Nucleus accumbens (tissue), 56 donors: ENCODE measurements at places on chromosomes 2 and 18.

DNA sequence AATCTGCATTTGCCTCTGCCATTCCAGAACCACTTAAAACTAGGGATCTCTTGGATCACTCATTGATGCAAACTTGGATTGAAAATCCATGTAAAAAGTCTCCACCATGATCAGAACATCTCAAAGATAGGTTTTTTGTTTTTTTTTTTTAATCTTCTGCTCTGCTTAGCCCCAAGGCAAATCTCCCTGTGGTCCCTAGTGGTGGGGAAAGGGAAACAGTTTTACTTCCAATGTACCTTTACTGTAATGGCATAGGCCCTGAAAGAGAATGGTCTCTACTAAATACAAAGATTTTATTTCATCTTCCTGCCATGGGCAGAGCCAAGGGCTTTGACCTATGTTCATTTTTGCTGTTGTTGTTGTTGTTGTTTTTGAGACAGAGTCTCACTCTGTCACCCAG lies 78.4 kb downstream of the KANSL1L start:
- no peak for DNase-seq

DNA sequence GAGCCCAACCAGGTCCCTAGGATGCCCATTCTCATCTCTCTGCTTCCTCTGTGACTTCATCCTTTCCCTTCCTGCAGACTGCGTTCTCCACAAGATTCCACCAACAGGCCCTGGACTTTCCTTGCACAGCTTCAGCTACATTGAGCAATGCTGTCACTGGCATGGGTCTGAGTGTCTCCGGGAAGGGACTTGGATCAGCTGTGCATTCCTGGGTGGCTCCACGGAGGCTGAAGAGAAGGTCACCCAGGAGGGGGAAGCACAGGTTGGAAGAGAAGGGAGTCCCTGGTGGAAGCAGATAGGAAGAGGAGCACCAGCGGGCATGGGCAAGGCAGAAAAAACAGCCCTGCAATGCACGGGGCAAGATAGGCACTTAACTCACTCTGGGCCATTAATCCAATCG lies 140.5 kb downstream of the UXS1 start:
- no peak for DNase-seq

DNA sequence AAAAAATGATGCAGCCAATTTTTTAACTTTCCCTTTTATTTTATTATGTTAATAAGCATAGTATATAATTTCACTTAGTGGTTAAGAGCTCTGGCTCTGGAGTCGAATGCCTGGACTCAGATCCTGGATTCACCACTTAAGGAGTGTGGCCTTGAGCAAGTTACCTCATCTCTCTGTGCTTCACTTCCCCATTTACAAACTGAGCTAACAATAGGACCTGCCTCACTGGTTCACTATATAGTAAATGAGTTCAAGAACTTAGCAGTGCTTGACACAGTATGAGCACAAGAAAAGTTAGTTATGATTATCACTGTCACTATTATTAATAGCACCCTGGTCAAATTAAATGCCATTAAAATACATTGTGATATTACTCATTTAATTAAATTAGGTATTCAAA lies 30.6 kb downstream of the SCN3A start:
- no peak for DNase-seq

DNA sequence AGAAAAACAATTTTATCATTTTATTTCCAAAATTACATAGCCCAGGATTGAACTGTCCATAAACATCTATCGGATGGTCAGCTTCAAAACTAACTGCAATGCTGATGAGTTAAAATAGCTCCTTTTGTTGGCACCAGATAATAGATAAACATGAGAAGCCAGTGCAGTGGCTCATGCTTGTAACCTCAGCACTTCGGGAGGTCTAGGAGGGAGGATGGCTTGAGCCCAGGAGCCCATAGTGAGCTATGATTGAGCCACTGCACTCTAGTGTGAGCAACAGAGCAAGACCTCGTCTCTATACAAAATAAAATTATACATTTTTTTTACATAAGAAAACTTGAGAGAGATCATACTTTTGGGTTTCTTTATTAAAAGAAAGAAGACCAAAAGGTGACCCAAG lies 34.6 kb upstream of the IMPA2 start:
- no peak for DNase-seq

DNA sequence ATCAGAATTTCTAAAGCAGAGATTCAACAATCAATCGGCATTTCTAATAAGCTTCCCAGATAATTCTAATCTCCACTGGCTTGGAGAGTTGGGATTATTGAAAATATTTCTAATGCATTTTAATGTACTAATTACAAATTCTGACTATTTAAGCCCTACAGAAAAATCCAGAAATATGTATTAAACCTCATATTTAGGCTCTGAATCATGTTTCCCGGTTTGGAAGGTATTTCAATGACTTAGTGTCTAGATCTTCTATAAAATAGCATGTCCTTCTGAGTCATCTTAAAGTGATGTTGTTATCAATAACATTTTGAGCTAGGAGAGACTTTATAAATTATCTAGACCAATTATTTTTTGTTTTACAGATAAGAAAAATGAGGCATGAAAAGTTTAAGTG lies 258.8 kb upstream of the NRXN1 start:
- no peak for DNase-seq

GRCh38 chr18:22847392-22847791 lies 85.7 kb upstream of the RBBP8 start:
- no peak for DNase-seq

GRCh38 chr2:172246649-172247048 lies 143.9 kb upstream of the DLX2 start:
- no peak for DNase-seq

DNA sequence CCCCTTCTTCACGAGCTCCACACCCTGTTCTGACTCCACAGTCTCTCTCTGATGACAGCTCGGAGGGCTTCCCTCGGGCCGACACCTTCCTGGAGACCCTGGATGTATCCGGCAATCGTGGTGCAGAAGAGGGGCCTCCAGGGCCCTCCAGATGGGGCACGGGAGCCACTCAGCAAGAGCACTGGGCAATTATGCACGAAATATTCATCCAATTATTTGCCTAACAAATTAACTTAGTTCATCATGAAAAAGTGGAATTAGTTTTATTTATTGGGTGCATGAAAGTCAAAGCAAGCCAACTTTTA lies 277.3 kb upstream of the HDAC4 start:
- DNase-seq = no peak

- no peak for DNase-seq
Observed at GRCh38 chr2:9394816-9395215, 28.5 kb downstream of the ITGB1BP1 start.

GRCh38 chr2:151658081-151658480 lies 76.2 kb downstream of the NEB start:
- no peak for DNase-seq

- no peak for DNase-seq
Observed at GRCh38 chr2:118875318-118875717, 27.9 kb upstream of the EN1 start.

GRCh38 chr2:224983712-224984554 lies 58.3 kb downstream of the DOCK10 start:
- peak; percentile 25 for DNase-seq

GRCh38 chr18:76515576-76515975 lies 20.5 kb upstream of the ZNF516 start:
- DNase-seq = no peak

DNA sequence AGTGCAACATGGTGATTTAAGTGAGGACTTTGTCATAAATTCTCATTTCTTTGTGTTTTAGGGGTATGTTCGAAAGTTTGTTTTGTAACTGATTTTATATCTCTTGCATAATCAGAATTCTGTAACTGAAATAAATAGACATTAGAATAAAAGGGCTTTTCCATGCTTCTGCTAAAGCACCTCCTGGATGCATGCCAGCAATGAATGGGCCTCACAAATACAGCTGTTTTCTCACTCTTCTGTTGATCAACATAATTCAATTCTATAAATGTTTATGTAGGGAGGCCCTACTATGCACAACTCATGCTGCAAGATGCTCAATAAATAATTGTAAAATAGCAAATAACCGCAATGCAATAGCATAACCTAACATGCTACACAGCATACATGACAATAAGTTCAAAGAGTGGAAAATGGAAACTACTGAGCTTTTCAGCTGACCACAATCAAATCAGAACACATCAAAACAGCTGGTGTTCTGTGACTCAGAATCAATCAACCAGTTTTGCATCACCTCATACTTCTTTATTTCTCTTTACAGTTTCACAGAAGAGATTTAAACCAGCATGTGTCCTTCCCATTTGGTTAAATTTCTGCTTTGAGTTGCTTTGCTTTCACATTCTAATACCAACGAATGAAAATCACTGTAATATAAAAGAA lies 11.0 kb downstream of the CDH7 start:
- no peak for DNase-seq

DNA sequence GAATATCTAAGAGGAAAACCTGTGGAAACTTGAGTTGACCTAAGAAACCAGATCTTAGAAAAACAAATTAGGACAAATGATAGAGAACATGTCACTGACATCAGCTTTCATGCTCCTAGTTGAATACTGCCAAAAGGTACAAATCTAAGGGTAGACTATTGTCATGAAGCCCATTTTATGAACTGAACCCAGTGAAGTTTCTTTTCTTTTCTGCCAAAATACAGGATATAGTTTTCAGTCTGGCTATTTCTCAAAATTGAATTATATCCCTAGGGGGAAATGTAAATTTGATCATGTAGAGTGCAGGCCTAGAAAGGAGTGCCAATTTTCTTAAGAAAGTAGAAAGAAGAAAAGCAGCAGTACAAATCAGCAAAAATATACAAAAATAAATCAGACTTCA lies 46.6 kb downstream of the FSIP2 start:
- no peak for DNase-seq

DNA sequence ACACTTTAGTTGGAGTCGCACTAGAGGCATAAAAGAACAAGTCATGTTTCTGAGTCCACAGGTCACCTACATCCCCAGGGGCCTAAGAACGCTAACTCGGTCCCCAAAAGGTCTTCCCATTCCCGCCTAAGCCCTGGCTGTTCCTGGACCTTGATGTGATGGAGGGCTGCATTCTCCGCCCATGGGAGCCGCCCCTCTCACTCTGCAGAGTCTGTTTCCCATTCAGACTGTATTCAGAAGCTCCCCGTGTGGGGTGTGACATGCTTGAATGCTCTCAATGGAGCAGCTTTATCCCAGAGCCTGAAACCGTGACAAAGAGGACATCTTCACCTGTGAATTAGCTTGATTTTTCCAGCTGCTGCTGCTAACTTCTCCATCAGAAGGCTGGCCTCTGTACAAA lies 319.0 kb upstream of the KLHL29 start:
- DNase-seq = no peak
